ENCODE measurements at places on chromosomes 13 and 19.

DNA sequence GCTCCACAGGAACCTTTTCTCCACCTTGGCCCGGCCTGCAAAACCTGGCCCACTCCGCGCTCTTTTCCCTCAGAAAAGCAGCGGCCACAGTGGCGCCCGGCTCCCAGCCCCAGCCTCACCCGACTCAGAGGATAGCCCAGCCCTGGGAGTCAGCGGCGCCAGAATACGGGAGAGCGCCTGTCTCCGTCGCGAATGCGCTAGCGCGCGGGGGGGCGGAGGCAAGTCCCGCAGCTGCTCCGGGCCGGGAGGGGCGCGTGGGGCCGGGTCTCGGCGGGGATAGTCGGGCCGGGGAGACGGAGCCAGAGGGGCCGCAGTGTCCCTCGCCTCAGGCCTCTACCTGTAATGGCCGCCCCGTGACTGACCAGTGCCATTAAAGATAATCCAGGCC, at the start of gene ZFP30:
ZFP30 (minus strand) TSS at position 165 of the 388 bp plus-strand sequence. CDS start 7,643 bp downstream, outside the sequence.
- DNase-seq, result peak; percentile 95

DNA sequence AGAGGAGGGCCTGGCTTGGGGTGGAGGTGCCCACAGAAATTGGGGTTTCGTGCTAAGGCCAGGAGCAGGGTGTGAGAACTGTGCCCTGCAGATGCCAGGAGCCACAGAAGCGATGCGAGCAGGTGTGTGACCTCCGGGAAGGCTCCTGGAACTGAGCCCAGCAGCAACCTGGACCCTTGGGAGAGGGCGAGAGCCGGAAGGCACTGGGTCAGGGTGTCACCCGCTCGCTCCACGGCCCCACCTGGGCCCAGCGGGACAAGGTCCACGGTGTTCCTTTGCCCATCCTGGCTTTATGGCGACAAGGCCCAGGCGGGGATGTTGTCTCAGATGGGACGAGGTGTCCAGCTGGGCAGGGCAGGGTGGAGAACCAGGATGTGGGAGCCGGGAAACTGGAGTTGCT, 4.2 kb downstream of the MISP start:
- no peak for DNase-seq

- no peak for DNase-seq
Measured at GRCh38 chr19:41480336-41480735, 37.4 kb downstream of the ERICH4 start.

- DNase-seq, result peak; percentile 49
Measured at GRCh38 chr13:107866941-107867623, 348.3 kb downstream of the LIG4 start.

DNA sequence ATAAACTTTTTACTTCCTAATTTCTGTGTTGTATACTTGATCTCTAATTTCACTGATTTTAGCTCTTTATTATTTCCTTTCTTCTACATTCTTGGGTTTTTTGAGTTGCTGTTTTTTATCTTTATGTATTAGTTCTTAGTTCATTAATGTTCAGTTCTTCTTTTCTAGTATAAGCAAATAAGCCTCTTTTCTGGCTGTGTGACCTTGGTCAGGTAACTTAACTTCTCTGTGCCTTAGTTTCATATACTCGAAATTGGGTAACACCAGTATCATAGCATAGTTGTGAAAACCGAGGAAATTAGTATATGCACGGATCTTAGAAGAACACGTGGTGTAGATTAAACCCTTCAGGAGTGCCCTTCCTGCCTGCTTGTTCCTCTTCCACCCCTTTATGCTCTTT, 130.2 kb upstream of the C1QTNF9B start:
- DNase-seq, result no peak

DNA sequence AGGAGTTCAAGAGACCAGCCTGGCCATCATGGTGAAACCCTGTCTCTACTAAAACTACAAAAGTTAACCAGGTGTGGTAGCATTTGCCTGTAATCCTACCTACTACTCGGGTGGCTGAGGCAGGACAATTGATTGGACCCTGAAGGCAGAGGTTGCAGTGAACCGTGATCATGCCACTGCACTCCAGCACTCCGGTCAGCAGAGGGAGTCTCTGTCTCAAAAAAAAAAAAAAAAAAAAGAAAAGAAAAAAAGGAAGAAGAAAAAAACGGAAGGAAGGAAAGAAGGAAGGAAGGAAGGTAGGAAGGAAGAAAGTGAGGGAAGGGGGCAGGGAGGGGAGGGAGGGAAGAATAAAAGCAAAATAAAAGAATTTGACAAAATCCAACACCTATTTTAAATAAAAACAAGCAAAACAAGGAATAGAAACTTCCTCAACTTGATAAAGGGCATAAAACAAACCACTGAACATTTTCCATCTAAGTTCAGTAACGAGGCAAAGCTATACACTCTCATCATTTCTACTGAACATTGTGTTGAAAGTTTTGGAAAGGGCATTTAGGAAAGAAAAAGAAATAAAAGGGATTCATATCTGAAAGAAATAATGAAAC, 411.6 kb upstream of the SLITRK5 start:
- peak; percentile 19 for DNase-seq

DNA sequence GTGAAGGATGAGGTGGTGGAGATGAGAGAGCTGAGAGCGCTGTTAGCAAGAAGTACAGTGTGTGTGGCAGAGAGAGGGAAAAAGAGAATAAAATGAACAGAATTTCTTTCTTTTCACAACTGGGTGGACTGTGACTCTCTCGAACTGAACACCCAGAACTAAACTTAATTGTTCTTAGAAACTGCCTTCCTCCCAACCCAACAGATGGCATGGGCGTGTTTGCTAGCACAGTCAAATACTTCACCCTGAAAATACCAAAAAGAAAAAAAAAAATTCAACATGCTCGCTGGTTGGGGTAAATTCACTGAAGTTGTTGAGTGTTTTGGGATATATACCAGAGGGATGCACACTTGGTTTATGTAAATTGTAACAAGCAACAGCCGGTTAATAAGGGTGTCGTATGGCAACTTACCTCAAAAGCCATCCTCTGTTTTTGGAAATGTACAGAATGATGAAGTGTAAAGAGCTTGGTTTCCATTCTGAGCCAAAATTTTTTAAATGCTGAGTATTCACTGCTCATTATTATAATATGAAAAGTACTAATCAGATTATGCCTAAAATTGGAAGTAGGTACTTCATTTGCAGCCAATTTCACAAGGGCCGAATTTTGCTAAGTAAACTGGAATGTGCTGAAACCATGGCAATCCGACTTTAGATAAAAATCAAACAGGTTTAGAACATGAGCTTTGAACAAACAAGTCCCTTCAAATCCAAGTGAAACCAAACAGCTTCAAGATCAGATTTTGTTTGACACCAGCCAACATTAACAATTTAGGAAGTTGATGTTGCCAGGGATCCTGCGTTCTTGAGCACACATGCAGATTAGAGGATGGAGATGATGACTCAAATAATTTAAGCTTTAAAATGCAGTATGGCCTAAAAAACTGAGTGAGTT, 115.8 kb downstream of the ZIC5 start:
- DNase-seq, result no peak

- DNase-seq, result no peak
Measured at GRCh38 chr13:111881700-111882099, 185.2 kb upstream of the SOX1 start.

- DNase-seq, result peak; percentile 87
Measured at GRCh38 chr19:2461751-2462634, 5.2 kb upstream of the LMNB2 start.

- no peak for DNase-seq
Measured at GRCh38 chr13:33514362-33514761, 228.8 kb upstream of the STARD13 start.

GRCh38 chr19:54418930-54419800, 3.9 kb downstream of the TTYH1 start:
- no peak for DNase-seq

- DNase-seq, result peak; percentile 89
Measured at GRCh38 chr19:40284501-40285352, at the start of gene AKT2. Gene AKT2, minus strand, starts transcription at chr19:40285345. Its CDS starts 20,078 bp downstream, at chr19:40265267.

GRCh38 chr19:10761443-10762250, 43.8 kb downstream of the DNM2 start:
- no peak for DNase-seq

DNA sequence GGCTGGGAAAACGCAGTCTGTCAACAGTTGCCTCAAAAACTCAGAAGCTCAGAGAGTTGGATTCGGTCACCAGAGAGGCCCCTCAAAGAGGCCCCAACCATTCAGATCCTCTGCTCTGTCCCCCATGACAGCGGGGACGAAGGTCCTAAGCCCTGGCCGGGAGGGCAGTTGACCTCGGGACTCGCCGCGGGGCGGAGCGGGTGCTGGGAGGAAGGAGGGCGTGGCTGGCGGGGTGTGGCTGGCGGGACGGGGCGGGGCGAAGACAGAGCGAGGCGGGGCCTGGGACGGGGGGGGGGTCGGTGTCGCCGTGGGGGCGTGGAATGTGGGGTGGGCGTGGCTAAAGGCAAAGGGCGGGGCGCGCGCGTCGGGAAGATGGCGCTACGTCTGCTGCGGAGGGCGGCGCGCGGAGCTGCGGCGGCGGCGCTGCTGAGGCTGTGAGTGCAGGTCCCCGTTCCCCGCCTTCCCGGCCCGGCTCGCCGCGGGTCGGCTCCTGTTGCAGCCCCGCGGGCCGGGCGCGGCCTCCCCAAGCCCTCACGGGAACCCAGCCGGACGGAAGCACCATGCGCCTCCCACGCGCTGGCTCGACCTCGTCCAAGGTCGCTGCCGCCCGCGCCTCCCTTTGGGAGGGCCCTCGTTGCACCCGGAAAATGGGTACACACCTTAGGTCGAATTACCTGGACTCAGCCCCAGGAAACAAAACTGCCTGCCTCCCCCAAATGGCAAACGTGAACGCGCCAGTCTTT, 105.2 kb downstream of the TM9SF2 start:
- peak; percentile 96 for DNase-seq

- no peak for DNase-seq
Measured at GRCh38 chr13:110664041-110664440, 41.9 kb downstream of the CARS2 start.
